ENCODE measurements at places on chromosomes 5 and 9. TPM values are rescaled to one million over a fixed set of nuclear protein-coding genes. Genes with fewer than 3 reads are reported as not detected.

DNA sequence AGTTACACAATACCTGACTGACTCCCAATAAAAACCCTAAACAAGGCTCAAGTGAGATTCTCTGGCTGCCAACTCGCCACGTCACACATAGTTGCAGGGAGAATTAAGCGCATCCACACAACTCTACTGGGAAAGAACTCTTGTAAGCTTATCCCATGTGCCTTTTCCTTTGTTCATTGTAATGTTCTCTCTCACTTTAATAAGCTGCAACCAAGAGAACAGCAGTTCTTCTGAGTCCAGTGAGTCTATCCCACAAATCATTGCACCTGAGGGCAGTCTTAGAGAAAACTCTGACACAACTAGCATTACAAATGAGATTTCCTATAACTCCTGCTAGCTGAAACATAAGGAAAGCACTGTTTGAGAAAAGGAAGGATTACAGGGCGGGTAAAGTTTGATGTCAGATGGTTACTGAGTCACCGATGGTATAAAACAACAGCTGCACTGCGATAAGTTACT lies 27.4 kb downstream of the CENPK start:
- DNase-seq, result no peak

DNA sequence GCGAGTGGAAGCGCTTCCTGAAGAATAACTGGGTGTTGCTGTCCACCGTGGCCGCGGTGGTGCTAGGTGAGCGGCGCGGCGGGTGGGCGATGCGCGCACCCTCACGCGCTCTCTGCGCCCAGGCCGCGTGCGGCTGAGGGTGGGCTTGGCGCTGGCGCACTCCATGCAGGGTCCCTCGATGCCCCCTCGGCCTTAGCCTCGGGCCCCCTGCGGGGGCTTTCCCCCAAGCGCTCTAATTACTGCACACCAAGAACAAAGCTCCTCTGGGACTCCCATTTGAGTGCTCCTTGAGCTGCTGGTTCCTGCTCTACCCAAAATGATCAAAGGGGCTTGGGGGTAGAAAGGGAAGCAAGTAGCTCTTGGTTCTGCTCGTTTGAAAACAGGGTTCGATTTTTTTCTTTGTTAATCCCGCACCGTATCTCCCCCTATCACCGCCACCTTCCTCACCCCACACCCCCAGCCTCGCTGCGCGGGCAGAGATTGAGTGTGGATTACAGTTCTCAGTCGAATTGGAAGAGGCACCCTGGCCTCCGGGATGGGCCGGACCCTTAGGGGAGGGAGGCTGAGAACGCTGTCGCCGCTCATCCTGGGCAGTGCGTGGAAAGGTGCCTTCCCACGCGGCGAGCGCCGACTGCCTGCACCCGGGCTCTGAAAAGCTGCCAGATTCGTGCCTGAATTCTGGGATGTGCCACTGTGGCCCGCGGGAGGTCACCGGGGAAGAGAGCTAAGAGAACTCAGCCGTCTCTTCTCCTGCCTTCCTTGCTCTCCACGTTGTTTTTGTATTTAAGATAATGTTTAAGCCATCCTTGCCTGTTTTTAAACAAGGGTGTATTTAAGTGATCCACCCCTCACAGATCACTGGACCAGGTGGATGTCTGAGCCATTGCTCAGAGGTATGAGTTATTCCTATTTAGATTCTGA lies 697 bp downstream of the SLC1A1 start:
- no peak for DNase-seq

- no peak for DNase-seq
These were observed 36.9 kb downstream of the LNPEP start for GRCh38 chr5:96972599-96973334.

SMC2 gene
- total RNA-seq, result 10.0 TPM

DNA sequence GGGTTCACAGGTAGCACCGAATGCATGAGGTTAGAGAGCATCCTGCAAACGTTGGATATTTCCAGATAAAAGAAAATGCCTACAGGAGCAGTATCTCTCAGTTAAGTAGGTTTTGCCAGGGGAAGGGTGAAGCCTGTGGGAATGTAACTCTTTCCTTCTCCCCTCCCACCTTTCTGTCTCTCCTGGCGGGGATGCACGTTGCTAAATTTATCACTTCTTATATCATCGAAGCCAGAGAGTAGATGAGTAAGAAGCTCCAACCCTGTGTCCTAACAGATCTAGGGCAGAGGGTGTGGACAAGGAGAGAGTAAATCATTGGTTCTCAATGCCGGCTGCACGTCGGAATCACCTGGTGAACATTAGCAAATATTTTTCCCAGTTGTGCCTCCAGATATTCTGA lies 457.5 kb downstream of the ENC1 start:
- DNase-seq, result no peak

CNTFR gene
- 13.1 TPM for total RNA-seq

GRCh38 chr5:107402434-107403227 lies 268.1 kb downstream of the EFNA5 start:
- no peak for DNase-seq

DNA sequence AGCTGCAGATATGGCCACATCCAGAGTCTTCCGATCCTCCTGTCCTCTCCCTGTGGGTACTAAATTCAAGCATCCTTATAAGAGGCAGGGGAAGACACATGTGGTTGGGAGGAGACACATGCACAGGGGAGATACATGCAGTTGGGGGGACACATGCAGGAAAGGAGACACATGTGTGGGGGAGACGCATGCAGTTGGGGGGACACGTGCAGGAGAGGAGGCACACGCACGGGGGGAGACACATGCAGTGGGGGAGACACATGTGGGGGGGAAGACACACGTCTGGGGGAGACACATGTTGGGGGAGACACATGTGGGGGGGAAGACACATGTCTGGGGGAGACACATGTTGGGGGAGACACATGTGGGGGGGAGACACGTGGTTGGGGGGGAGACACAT lies 21.2 kb upstream of the OLFM1 start:
- no peak for DNase-seq
